ENCODE measurements at places on chromosomes 2 and 18. TPM values are rescaled to one million over a fixed set of nuclear protein-coding genes. Genes with fewer than 3 reads are reported as not detected.

The NAT8 gene
- not detected for total RNA-seq

The CROCC2 gene
- total RNA-seq, result not detected

The RGPD3 gene
- 0.10 TPM for total RNA-seq

The SAG gene
- total RNA-seq, result not detected

The GAL3ST2 gene
- not detected for total RNA-seq

The RFX8 gene
- total RNA-seq, result not detected

The LTBP1 gene
- total RNA-seq, result 29.7 TPM

The SPP2 gene
- total RNA-seq, result not detected

DNA sequence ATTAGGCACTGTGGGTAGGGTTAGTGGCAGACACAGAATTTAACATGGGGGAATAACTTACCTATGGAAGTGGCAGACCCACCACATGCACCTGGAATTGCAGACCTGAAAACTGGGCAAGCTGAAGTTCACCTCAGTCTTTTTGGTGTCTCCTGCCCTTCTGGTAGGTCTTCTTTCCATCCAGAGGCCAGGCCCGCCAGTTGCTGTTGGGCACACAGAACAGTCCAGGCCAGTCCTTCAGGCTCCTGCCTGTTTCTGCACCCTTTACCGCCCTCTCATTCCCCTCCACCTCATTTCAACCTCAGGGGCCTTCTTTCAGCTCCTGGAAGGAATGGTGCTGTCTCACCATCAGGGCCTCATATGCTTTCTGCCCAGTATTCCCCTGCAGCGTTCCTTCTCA, 358.9 kb upstream of the ETAA1 start:
- H3K36me3 ChIP-seq, result no peaks in the 10 kb centered on the region
- no peak overlapping the region for H3K4me3 ChIP-seq
- H3K4me1 ChIP-seq, result no peaks in the 10 kb centered on the region
- no peaks in the 10 kb centered on the region for H3K27me3 ChIP-seq

GRCh38 chr18:51754566-51754965, 557.1 kb upstream of the MEX3C start:
- H3K4me3 ChIP-seq, result no peak overlapping the region
- DNase-seq, result no peak
- no peaks in the 10 kb centered on the region for H3K27me3 ChIP-seq

GRCh38 chr18:56890632-56891031, 239.5 kb downstream of the WDR7 start:
- peaks cover 31% of the 10 kb centered on the region for H3K4me1 ChIP-seq
- no peaks in the 10 kb centered on the region for H3K36me3 ChIP-seq
- H3K27me3 ChIP-seq, result no peaks in the 10 kb centered on the region

DNA sequence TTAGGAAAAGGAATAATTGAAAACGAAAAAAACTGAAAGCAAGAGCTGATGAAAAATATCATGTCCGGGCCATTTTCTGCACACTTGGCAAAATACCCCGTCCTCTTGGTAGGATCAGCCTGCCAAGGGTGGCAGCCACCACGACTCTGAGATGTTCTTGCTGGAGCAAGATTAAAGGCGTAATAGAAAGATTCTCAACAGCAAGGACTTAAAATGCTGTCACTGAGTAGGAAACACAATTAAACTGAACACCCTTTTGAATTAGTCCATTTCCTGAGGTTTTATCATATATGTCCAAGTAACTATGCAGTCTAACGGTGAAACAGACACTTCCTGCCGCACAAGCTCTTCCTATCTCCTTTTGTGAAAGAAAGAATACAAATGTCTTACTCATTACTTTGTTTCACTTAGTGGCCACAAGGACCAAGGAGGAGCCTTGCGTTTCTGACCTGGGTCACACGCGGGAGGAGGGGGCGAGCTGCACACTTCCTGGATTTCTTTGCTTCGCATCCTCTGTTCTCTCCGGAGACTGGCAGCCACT, 222.7 kb downstream of the PIEZO2 start:
- peak overlapping the region; percentile 87 for H3K27ac ChIP-seq
- no peaks in the 10 kb centered on the region for H3K36me3 ChIP-seq
- DNase-seq, result peak; percentile 68
- peak overlapping the region; percentile 24 for H3K4me3 ChIP-seq

GRCh38 chr2:240577281-240578109, 9.0 kb upstream of the CAPN10 start:
- H3K4me1 ChIP-seq, result peaks cover 12% of the 10 kb centered on the region
- H3K27me3 ChIP-seq, result no peaks in the 10 kb centered on the region
- H3K27ac ChIP-seq, result no peak overlapping the region

DNA sequence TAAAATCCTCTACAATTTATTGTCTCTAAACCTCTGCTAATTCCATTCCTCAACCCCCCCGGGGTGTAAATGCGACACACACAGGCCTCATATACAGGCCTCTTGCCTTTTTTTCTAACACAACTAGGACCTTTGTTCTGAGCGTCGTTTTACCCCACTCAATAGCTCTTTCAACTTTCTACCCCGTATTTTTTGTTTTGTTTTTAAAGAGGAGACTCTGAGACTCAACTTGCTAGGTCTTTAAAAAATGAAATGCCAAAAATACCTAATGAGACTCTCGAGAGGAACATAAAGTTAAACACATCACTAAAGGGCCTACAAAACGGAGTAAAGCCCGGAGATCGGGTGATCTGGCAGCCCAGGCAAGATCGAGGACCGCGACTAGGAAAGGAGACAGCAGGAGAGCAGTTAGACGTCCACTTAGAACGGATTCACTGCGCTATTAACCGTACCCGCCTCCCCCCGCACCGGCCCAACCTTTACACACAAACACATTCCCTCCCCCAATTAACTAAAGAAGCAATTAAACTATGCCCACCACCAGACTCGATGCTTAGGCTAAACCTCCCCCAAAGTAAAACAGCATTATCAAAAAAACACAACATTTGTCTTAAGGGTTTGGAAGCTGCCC, 1.7 kb downstream of the TRIP12 start:
- H3K36me3 ChIP-seq, result peaks cover 8% of the 10 kb centered on the region
- peaks cover 6% of the 10 kb centered on the region for H3K4me1 ChIP-seq
- H3K4me3 ChIP-seq, result peak overlapping the region; percentile 98

DNA sequence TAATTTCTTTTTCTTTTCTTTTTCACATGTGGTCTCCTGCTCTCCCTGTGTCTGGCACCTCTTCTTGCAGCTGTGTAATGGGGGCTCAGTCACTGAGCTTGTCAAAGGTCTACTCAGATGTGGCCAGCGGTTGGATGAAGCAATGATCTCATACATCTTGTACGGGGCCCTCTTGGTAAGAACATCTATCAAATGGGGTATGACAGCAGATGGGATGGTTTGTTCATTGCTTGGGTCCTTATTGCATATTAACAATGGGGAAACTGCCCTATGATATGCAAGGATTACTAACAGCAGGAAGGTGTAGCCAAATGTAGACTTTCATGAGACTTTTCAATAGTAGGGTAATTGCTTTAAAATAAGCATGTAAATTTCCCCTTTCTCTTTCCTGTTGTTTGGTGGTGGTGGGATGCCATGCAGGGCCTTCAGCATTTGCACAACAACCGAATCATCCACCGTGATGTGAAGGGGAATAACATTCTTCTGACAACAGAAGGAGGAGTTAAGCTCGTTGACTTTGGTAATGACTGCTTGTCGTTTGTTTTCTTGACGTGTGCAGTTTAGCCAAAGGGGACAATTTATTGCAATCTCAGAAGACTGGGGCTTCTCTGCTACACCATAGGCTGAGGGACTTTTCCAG, 36.5 kb downstream of the MYO3B start:
- no peak overlapping the region for H3K27ac ChIP-seq
- H3K4me3 ChIP-seq, result no peak overlapping the region
- H3K27me3 ChIP-seq, result no peaks in the 10 kb centered on the region
- H3K4me1 ChIP-seq, result no peaks in the 10 kb centered on the region
- no peak for DNase-seq
- H3K36me3 ChIP-seq, result no peaks in the 10 kb centered on the region

DNA sequence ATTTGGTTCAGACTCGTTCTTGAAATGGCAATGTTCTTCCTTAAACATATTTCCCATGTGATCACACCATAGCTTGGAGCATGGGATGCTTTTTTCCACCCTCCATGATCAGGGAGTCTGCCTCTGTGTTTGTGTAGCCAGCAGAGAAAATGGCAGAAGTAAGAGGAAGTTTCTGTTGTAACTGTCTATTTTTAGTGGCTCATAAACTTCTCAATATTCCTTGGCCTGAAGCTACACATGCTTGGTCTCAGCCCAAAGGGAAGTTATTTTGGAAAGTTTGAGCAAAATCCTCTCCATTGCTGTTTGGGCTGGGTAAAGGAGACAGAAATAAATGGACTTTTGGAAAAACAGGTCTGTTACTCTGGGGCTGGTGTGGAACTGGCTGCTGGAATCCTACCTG, 33.4 kb upstream of the ITGA6 start:
- no peaks in the 10 kb centered on the region for H3K4me1 ChIP-seq
- H3K27me3 ChIP-seq, result no peaks in the 10 kb centered on the region
- H3K27ac ChIP-seq, result no peak overlapping the region

DNA sequence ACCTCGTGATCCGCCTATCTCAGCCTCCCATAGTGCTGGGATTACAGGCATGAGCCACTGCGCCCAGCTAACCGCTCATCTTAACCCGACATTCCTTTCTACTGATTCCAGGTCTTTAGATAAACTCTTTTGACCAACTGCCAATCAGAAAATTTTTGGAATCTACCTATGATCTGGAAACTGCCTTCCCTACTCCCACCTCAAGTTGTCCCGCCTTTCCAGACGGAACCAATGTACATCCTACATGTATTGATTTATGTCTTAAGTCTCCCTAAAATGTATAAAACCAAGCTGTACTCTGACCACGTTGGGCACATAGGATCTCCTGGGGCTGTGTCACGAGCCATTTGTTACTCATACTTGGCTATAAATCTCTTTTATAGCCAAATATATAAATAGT, 3.2 kb upstream of the NEU2 start:
- H3K36me3 ChIP-seq, result no peaks in the 10 kb centered on the region
- no peak for DNase-seq
- H3K4me3 ChIP-seq, result no peak overlapping the region
- H3K27me3 ChIP-seq, result no peaks in the 10 kb centered on the region

Data from astrocyte (in vitro differentiated cells and primary cell).